ENCODE measurements at places on chromosomes 3 and 15.

DNA sequence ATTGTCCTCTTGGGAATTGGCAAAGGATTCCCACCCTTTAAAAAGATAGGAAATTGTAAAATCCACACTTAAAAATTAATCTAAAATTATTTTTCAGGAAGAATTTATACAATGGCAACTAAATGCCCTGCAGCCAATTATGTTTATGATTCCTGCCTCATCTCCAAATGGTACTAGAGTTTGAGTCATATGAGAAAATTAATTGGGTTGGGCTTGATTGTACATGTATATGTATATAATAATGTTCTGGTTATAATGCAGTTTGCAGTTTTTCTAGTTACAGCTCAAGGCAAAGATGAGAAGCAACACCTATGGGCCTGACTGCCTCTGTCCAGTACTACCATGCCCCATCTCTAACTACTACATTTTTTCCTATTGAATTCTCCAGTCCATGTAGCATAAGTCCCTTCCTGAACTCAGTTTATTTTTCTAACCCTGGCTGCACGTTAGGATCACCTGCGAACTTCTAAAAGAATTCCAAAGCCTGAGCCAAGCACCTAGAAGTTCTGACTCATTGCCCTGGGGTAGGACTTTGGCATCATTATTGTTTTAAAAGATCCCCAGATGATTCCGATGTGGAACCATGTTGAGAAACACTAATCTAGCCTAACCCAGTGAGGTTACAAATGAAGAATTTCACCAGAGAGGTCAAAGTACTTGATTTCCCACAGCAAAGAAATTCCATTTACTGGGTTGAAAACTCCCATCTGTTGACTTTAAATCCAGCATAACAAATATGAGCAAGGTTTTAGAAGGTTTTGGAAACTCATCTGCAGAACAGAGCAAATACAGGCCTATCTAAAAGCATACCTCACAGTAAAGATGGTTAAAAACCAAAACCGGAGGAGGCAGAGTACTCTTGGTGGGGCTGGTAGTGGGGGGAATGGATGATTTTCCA lies 19.4 kb downstream of the TGFBR2 start:
- DNase-seq: no peak

GRCh38 chr15:43948691-43949325 lies 122.0 kb downstream of the WDR76 start:
- DNase-seq: no peak

DNA sequence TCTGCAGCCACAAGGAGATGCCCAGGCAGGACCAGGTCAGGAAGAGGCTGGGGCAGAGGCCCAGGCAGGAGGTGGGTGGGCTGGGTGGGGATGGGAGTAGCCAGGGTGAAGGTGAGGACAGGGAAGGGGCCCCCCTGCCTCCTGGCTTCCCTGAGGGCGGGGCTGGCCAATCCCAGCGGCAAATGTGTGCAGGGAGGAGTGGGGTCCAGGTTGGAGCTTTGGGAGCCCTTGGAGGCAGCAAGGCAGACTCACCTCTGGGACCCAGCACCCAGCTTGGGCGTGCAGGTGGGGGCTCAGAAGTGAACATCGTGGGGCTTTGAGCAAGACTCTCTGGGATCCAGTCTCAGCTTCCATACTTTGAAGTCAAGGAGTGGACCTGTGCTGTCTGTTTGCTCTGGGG lies 25.2 kb downstream of the GP9 start:
- DNase-seq: no peak

- no peak for DNase-seq
Measured at GRCh38 chr3:156720826-156721225, 46.4 kb downstream of the TIPARP start.

DNA sequence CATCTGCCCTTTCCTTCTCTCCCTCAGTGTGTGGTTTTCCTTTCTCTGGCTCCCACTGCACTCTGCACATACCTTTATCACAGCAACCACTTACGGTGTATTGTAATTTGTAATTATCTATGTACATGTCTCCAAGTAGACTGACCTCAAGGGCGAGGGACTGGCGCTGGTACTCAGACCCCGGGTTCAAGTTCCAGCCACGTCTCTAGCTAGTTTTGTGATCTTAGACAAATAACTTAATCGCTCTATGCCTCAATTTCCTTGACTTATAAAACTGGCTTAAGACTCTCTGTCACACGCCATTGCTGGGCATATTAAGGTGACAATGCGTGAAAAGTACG lies 607 bp upstream of the SENP2 start:
- no peak for DNase-seq
